ENCODE measurements at places on chromosomes 2 and 18.

DNA sequence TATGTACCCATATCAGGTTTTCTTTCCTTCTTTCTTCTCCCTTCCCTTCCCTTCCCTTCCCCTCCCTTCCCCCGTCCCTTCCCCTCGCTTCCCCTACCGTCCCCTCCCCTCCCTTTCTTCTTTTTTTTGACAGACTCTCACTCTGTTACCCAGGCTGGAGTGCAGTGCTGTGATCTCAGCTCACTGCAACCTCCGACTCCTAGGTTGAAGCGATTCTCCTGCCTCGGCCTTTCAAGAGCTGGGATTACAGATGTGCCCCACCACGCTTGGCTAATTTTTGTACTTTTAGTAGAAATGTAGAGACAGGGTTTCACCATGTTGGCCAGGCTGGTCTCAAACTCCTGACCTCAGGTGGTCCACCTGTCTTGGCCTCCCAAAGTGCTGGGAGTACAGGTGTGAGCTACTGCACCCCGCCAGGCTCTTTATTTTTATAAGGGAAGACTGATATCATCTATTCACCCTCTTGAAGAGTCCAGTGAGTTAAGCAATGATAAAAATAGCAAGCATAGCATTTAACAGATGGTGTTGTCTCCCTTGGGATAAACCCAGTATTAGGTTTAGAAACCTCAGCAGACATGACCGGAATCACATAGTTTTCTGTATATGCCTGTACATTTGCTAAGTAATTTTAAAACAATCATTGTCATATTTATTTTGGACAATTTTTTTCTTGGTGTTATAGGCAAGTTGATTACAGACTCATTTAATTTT is 888.4 kb downstream of the TRIB2 start:
- DNase-seq, result no peak

DNA sequence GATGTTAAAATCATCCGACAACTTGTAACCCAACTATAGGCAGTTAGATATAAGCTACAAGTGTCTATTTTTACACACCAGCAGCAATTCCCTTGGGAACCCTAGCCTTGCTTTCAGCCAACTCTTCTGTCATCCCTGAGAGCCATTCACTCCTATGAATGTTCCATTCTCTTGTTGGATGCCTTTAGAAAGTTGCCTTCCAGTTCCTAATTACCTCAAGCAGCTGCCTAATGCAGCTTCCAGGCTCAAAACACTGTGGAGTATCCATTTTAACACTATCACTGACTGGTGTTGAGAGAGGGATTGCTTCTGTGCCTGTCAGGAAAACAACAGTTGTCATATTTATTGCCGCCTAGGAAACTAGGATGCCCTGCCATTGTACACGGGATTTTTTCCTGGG is 402.0 kb upstream of the ACVR2A start:
- DNase-seq, result no peak

DNA sequence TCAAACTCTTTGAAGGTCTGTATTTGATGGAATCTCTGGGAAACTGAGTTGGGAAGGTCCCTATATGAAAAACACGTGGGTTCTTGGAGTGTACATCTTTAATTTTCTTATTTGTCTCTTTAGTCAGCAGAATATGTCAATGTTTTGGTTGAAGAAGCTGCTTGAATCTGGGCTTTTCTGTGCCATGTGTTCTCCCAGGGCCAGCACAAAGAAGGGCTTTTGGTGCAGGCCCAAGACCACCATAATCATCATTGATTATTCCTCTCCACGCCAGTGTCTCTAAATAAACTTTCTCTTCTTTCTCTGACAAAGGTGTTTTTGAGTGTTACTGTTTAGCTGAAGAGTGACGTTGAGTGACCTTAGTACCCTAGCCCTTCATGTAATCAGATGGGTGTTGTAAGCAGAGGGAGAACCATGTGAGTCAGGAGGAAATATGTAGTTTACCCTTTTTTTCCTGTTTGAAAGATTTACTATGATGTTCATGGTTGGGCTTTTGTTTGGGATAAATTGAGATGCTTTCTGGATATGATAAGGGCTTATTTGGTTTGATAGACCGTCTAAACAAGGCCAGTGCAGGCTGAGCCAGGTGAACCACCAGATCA is 11.6 kb upstream of the TNP1 start:
- DNase-seq, result no peak

DNA sequence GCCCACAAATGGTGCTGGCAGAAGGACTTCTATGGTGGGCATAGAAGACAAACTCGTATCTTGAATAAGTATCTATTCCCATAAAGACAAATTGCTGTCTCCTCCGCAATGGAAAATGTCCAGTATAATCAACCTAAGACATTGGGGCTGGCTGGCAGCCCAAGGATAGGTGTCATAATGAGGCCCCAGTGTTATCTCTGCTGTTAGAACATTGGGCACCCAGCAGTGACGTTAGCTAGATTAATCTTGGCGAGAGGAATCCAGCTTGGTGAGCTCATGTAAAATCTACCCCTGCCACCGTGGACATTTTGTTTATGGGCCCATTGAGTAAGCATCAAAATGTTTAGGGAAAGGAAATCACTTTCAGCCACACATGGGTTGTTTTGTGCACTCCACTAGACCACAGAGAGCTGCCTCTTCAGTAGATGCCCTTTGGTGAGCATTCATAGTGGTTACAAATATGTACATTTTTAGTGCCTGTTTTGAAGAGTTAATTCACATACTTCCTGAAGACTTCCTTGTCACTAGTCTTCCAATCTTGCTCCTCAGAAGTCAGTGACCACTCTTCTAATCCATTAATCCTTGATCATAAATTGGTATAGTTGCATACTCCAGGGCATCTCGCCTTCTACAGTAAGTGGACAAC is 48.2 kb upstream of the KDM3A start:
- no peak for DNase-seq

GRCh38 chr2:45567974-45568789 is 42.9 kb downstream of the SRBD1 start:
- DNase-seq, result no peak

- DNase-seq, result no peak
Observed at GRCh38 chr18:39795350-39795749, 2159.7 kb upstream of the PIK3C3 start.

GRCh38 chr2:36380624-36381481 is 25.3 kb downstream of the CRIM1 start:
- no peak for DNase-seq

DNA sequence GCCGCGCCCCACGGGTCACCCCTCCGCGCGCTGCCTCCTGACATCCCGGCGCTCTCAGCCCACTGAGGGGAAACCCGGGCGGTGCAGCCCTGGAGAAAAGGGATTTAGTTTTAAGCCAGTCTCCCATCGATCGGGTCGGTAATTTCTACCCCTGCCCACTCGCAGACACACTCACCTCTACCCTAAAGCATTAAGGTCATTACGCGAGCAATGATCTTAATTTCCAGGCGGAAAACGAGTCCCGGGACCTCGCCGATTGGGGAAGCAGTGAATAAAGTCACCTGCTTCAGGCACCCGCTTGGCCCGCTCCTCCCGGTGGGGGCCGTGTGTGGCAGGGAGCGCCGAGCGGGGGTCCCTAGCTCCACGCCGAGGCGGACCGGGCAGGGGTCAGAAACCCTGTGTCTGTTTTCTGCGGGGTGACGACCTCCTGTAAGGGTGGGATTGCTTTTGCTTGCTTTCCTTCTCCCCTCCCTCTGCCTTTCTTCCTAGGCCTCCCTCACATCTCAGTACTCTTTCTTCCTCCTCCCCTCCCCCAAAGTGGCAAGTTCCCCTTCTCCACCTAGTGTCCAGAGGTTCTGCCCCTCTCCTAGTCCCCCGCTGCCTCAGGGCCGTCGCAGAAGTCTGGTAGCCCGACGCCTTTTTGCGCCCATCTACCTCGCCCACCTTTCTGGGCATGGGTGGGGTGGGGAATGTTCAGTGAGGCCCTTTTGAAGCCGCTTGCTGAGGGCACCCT is 142.6 kb downstream of the MEIS1 start:
- DNase-seq, result no peak
